ENCODE measurements at places on chromosomes 11 and 22. TPM values are rescaled to one million over a fixed set of nuclear protein-coding genes. Genes with fewer than 3 reads are reported as not detected.

SYT9 gene
- not detected for total RNA-seq

MS4A6A gene
- not detected for total RNA-seq

CHRM4 gene
- 0.30 TPM for total RNA-seq

TREH gene
- total RNA-seq = not detected

GSTT2 gene
- total RNA-seq = not detected

LAYN gene
- total RNA-seq = 0.76 TPM

CAPN5 gene
- 0.43 TPM for total RNA-seq

C11orf91 gene
- total RNA-seq = not detected

ALDH3B1 gene
- not detected for total RNA-seq

TMEM123 gene
- total RNA-seq = 331 TPM

GGTLC2 gene
- not detected for total RNA-seq

SF1 gene
- total RNA-seq = 390 TPM

TYR gene
- total RNA-seq = not detected

NELL1 gene
- not detected for total RNA-seq

SMIM38 gene
- total RNA-seq = 0.13 TPM

DDI1 gene
- not detected for total RNA-seq

RBM7 gene
- 36.5 TPM for total RNA-seq

OR2AG1 gene
- not detected for total RNA-seq

AIFM3 gene
- total RNA-seq = 0.23 TPM

HBB gene
- total RNA-seq = not detected

NUP50 gene
- total RNA-seq = 160 TPM

FJX1 gene
- total RNA-seq = 0.08 TPM

GRIK4 gene
- not detected for total RNA-seq

LAMTOR1 gene
- total RNA-seq = 76.9 TPM

DEFB131B gene
- not detected for total RNA-seq

UBQLN3 gene
- not detected for total RNA-seq

OR5B21 gene
- 0.25 TPM for total RNA-seq

SLC5A1 gene
- total RNA-seq = not detected

ROBO4 gene
- total RNA-seq = not detected

CD3E gene
- 639 TPM for total RNA-seq

MPPED1 gene
- not detected for total RNA-seq

MUC6 gene
- not detected for total RNA-seq

BCL2L13 gene
- 30.4 TPM for total RNA-seq

SELENOO gene
- total RNA-seq = 21.5 TPM

LINC01488 gene
- total RNA-seq = not detected

BRMS1 gene
- total RNA-seq = 39.7 TPM

FAM181B gene
- total RNA-seq = not detected

OR52N1 gene
- not detected for total RNA-seq

KCNJ5 gene
- total RNA-seq = not detected

TXNRD2 gene
- 18.9 TPM for total RNA-seq

OR8D1 gene
- total RNA-seq = not detected

TRIM49 gene
- total RNA-seq = not detected

SAA1 gene
- not detected for total RNA-seq

MRPL21 gene
- total RNA-seq = 53.4 TPM

GRM5 gene
- not detected for total RNA-seq

MYRF gene
- total RNA-seq = 4.6 TPM

OR51B5 gene
- total RNA-seq = not detected

CABP4 gene
- 3.3 TPM for total RNA-seq
